NCI-H524 treated with DMSO at 0.1 percent for 48 hours (cell line): ENCODE measurements at places on chromosomes 7 and 10.

DNA sequence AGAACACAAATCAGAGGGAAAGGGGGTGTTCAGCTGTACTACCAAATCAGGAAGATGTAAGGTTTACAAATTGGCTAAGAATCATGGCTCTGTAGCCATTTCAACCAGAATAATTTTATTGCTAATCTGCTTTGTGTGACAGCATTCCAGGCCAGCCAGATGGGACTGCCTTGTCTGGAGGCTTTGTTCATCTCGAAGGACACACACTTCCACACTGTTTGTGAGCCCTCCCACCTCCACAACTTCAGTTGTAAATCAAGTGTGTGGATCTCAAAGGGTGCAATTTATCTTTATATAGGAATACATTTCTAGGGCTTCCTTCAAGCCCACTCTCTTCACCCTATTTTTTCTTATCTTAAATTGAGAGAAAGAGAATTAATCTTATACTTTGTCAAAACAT is 6.9 kb upstream of the OIT3 start:
- DNase-seq = no peak

DNA sequence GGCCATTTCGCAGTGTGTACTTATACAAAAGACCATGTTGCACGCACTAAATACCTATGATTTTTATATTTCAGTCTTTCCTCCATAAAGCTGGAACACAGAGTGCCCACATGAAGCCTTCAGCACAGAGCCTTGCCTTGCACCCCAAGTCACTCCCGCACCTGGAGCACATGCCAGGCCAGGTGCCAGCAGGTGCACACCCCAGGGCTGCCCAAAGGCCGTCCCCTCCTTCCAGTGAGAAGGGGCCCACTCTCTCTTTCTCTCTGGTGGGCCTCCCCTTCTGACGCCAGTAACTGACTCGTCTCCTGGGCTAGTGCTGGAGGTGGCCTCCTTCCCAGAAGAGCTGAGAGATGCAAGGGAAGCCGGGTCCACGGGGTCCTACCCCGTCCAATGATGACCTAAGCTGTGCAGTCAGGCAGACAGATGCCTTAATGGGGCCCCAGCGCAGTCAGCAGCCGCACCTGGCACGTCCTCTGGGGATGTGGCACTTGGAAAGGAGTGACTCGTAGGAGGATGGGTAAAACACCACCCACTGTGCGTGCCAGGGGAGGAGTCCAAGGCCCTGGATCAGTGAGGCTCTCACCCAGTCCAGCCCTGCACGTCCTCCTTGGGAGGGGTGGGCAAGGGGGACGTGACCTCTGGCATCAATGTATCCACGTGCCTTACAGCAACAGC is 17.7 kb upstream of the SHH start:
- DNase-seq = no peak

GRCh38 chr7:37128327-37129034 is 320.2 kb downstream of the ELMO1 start:
- no peak for DNase-seq

DNA sequence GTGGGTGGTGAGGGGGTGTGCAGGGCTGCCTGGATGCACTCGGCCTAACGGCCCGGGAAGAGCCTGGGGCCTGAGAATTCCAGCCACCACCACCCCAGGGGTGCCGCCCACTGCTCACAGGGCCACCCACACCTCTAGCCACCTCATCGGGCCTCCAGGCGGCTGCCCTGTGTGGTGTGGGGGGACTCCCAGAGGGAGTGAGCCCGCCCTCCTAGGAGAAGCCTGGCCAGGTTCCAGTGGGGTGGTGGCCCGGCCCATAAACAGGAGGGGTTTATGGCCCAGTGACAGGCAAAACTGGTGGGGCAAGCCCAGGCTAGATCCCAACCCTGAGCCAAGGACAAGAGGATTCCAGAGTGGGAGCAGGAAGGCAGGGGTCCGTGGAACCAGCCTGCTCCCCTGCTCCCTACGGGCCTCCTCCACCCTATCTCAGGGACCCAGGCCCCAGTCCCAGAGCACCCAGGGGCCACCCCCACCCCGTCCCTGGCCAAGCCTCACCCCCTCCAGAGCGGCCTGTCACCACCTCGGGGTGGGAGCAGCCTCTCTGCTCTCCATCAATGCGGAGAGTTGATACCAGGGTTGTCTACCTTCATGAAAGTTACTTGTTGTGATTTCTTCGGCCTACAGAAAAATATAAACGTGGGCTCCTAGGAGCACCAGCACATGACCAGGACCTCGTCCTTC is 20.2 kb upstream of the PDGFA start:
- DNase-seq = no peak

DNA sequence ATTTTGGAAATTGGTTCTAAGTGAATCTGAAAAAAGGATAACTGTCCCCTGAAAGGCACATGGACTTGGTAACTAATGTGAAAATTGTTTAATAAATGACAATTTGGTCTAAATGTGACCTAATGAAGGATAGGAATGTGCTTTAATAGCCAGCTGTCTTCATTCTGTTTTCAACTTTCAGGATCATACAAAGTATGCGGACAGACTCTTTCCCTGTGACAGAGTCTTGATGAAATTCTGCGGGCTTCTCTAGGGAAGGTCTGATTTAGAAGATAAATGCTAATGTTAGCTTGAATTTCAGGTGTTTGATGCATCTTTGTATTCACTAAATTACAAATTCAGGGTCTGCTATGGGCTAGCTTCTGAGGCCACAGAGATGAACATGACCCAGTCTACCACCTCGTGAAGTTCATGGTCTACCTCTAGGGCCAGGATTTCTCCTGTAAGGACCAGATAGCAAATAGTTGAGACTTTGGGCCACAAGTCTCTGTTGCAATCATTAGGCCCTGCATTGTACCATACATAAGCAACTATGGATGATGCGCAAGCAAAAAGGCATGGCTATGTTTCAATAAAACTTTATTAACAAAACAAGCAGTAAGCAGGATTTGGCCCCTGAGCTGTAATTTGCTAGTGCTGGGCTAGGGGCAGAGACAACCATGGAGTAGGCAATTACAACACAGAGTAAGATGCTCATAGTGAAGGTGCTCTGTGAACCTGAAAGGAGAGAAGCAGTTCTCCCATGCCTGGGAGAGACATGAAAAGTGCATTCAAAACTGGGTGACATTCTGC is 368.6 kb downstream of the INHBA start:
- DNase-seq = no peak

DNA sequence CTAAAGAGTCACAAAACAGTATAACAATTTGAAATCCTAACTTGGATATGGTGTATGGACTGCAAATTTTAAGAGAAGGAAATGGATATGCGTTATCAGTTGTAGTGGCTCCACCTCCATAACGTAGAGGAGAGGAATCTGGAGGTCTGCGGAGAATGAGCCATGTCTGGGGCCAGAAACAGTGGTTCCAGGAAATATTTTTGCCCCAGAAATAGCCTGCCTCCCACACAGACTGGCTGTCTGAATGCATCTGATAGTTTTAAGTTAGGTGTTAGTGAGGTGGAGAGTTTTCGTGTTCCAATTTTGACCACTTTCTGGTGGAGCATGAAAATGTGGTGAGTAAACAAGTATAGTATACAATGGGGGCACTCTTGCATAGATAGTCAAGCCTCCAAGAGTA is 1.6 kb downstream of the PHTF2 start:
- no peak for DNase-seq

- no peak for DNase-seq
These were observed 204.7 kb downstream of the EBF3 start for GRCh38 chr10:129759214-129760002.

DNA sequence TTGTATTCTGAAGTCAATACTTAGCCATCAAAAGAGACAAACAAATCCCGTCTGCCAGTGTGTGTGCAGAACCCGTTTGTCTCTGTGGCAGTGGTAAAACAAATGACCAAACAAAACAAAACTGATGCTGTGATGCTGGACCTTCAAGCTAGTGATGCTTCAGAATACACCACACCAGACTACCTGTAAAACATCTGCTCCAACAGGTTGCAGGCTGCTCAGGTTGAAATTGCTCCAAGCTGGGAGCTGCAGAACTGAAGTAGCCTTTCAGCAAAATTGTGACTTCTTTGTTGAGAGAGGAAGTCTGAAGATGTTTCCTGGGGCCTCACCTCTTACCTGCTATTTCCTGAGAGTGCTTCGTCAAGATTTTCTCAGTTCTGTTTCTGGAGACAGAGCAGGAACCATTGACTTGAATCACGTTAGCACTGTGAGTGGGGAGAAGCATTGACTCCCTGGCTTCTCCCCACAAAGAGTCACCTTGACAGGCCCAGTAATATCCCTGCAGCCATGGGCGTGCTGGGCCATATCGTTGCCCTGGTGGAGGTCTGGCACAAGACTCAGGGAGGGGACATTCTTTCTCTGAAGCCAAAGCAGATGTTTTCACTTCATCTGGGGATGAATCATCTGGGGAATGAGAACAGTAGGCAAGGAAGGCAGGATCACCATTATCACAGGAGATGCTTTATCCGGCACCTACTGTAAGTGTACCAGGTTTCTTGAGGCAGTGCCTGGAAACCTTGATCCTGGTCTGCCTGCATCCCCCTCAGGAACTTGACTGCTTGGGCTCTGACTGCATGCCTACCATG is 80.2 kb downstream of the RBM20 start:
- no peak for DNase-seq

DNA sequence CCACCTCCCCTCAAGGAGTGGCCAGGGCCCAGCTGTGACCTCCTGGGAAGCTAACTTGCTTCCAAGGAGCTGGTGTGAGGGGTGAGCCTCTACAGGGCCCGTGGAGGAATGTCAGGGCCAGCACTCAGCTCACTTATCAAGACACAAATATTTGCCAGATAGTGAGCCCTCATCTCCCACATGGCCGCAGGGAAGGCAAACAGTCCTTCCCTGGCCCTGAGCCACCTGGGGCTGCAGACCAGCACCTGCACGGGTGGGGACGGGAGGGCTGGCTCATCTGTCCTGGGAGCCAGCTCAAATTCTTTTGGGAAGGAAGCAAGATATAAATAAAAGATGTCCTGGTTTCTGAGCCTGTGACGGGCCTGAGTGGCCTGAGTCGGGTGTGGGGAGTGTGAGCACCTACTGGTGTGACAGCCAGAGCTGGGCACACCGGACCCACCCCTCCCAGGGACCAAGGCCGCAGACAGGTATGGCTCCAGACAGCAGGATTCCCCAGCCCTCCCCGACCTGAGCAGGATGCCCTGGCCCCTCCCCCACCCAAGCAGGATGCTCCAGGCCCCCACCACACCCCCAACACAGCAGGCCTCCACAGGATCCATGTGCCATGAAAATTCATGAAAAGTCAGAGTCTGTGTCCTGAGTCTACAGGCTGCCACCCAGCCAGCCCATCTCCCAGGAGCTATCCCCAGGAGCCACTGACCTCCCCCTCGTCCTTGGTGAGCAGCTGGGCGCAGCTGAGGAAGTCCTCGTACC is 148.0 kb downstream of the MAPK8 start:
- DNase-seq = no peak

- no peak for DNase-seq
These were observed 583.5 kb downstream of the CNTNAP2 start for GRCh38 chr7:146700015-146700560.

GRCh38 chr10:79192677-79193003 is 123.9 kb downstream of the ZMIZ1 start:
- DNase-seq = no peak

GRCh38 chr7:12569673-12570072 is 847 bp upstream of the SCIN start:
- DNase-seq = no peak

DNA sequence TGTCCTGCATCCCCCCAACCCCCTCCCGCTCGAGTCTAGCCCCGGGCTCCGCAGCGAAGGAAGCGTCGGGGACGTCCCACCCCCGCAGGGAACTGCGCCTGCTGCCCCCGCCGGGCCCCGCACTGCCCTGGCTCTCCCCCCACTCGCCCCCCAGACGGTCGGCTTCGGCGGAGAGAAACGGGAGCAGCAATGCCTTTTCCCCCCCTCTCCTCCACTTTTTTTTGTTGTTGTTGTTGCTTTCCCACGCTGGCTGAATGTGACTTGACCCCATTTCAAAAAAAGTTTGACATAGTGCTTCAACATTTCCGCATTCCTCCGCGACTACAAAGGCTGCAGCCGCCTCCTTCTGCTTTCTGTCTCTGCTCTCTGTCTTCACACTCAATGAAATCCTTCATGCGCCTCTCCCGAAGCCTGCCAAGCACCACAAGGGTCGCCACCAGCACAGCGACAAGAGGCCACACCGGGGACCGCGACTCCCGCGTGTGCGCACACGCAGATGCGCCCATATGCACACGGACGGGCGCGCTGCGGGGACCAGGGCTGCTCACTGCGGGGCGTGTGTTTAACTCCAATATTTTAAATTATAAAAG is 1.0 kb downstream of the CDK6 start:
- DNase-seq = peak; percentile 10

GRCh38 chr7:28698840-28699239 is 259.3 kb downstream of the TRIL start:
- no peak for DNase-seq

DNA sequence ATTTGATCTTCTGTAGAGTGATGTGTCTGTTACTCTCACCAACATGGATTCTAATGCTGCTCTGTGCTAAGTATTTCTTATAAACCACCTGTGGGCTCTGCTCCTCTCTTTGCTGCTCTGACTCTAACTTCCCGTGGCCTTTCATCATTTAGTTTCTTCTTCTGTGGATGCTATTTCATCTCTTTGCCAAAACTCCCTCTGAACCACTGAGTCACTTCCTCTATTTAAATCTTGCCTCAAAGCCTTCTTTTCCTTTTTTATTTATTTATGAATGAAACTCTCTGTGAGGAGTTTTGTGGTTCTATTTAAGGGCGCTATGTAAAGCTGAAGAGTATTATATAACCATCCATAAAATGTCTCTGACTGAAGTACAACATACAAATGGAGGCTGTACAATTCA is 538.5 kb downstream of the SUGCT start:
- no peak for DNase-seq

DNA sequence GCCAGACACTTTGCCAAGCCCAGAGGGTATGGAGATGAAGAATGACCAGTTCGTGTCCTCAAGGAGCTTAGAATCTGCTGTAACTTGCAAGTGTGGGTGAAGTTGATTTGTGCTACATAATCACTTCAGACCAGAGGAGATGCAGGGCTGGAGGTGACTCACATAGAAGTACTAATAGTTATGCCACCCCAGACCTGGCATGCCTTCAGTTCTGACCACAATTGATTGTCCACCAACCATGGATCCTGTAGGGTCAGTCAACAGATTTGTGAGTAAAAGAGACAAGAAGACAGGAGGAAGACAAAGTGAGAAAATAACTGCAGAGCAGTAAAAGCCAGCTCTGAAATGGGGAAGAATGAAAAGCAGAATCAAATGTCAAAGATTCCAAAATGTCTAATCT is 51.2 kb upstream of the BMPER start:
- DNase-seq = no peak

DNA sequence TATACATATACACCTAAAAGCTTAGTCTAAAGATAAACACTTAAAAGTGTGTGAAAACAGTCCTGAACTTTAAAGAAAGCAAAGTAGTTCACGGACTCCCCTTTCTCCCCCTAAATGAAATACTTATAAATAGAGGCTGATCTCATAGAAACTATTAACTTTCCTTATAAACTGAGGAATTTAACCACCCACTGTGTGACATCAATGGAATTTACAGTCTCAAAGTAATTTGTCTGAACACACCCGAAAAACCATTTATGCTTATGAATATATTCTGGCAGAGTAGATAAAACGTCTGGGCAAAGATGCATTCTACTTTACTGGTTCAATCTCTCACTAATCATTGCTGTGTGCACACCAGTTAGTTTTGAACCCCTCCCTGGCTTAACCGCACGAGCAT is 181.8 kb upstream of the DGKB start:
- DNase-seq = no peak
